ENCODE measurements at places on chromosomes 7 and 10. TPM values are rescaled to one million over a fixed set of nuclear protein-coding genes. Genes with fewer than 3 reads are reported as not detected.

NOM1 gene
- total RNA-seq = 22.8 TPM

DNA sequence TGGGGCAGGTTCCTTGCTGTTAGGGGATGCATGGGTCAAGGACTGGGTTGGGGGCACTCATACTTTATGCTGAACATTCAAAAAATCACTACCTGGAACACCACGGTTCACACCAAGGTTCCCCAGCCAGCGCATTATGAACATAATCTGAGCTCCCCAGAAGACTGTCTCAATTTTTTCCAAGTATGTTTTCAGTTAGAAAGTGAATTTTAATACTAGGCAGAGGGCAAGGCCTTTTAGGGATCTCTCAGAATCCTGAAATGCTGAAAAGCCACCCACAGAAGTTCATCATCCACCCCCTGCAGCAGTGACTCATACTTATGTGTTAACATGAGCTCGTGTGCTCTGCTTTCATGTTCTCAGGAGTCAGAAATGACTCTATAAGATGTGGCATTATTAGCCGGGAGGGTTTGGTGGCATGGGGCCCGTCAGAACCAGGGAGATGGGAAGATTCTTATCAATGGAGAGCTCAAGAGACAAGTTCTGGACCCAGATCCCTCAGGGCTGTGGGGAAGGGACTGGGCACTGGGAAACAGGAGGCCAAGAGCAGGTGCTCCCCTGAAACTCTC lies 185.2 kb upstream of the ITGB1 start:
- peak; percentile 52 for DNase-seq

- DNase-seq = peak; percentile 45
These were observed 58.3 kb downstream of the VCL start for GRCh38 chr10:74056050-74056818.

TRPV5 gene
- total RNA-seq = not detected

NUTM2E gene
- total RNA-seq = 0.18 TPM

- no peak for DNase-seq
These were observed 85.5 kb downstream of the SLC25A13 start for GRCh38 chr7:96236198-96237039.

Measured in activated CD4-positive, alpha-beta memory T cell treated with anti-CD3 and anti-CD28 coated beads, Interleukin-2, amount 10 ng/mL, durations not matched to agents 7 days and 5 days (primary cell).